ENCODE measurements at places on chromosomes 3 and 15.

- DNase-seq, result no peak
Observed at GRCh38 chr3:1092771-1093170, at the start of gene CNTN6. TSS of gene CNTN6 (plus strand) at chr3:1093024. CDS start at chr3:1148009, 54,985 bp downstream.

- no peak for DNase-seq
Observed at GRCh38 chr3:21170964-21171363, 580.0 kb downstream of the ZNF385D start.

DNA sequence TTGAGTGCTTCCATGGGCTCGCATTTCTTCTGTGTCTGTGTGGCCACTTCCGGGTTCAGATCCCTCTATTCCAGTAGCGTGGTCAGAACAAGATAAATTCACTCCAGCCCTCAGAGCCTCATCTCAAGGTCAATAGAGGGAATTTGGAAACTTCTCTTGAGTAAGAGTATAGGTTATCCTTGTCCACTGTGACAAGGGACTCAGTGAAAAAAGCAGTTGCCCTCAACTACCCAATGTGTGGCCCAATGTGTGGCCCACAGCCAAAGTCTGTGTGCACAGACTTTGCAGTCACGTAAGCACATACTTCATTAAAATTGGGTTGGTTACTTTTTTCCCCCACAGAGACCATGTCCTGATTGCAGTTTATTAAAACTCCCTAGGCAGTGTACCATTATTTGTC lies 305.6 kb upstream of the SEMA6D start:
- DNase-seq, result no peak

GRCh38 chr15:55615445-55615844 lies 27.3 kb upstream of the PYGO1 start:
- no peak for DNase-seq

DNA sequence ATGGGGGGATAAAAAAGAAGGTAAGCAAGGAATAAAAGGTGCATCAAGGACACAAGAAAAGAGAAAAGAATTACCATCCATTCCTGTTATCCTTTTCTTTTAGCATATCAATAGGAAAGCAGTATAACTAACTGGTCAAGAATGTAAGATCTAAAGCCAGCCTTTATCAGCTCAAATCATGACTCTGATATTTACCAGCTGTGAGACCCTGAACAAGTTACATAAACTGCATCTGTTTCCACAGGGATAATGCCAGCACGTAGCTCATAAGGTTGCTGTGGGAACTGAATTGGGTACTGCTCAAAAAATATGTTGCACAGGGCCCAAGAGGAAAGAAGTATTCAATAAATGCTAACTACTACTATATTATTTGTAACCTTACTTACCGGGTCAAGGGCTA lies 1092.2 kb upstream of the CFAP20DC start:
- DNase-seq, result no peak

DNA sequence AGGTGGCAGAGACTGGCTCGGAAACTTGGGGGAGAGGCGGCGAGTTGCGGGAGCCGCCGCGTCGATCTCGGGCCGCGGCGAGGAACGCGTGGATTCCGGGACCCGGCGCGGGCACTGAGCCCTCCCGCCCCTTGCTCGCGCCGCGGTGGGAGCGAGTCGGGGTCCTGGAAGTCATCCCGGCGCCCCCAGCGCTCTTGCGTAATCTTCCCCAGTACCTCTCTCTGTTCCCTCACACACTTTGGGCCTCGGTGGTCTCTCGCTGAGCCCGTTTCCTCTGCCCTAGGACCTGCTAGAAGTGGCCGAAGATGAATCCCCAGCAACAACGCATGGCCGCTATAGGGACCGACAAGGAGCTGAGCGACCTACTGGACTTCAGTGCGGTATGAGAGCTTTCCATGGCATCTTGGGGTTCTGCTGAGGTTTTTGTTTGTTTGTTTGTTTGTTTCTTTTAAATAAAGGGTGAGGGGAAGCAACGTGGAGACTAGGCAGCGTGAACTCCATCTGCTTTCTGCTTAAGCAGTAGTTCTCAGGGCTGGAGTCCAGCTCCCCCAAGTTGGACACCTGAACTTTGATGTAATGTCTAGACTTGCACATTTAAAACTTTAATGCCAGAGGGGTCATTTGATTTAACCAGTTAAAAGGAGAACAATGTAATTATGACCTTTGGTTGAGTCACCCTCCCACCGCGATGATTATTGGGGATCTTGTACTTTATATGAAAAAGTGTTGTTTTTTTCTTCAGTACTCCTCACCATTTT lies 1.3 kb downstream of the TCF12 start:
- no peak for DNase-seq

Measured in pancreas (tissue), 10 donors.